ENCODE measurements at places on chromosomes 6 and 20. TPM values are rescaled to one million over a fixed set of nuclear protein-coding genes. Genes with fewer than 3 reads are reported as not detected.

Gene CST7
- 53.3 TPM for total RNA-seq

Gene AIF1
- 76.5 TPM for total RNA-seq

Gene DDRGK1
- 43.5 TPM for total RNA-seq

Gene ISM1
- total RNA-seq: 0.24 TPM

Gene PGC
- not detected for total RNA-seq

Gene FAXC
- not detected for total RNA-seq

Gene JAG1
- total RNA-seq: 0.38 TPM

Gene CGAS
- 10.9 TPM for total RNA-seq

Gene PSORS1C1
- total RNA-seq: not detected

Gene TBPL1
- total RNA-seq: 47.8 TPM
